ENCODE measurements at places on chromosomes 5 and 9.

GRCh38 chr5:123425431-123425830 lies 2.2 kb upstream of the CEP120 start:
- DNase-seq, result no peak

GRCh38 chr9:110028271-110028670 lies 179.7 kb downstream of the C9orf152 start:
- no peak for DNase-seq

DNA sequence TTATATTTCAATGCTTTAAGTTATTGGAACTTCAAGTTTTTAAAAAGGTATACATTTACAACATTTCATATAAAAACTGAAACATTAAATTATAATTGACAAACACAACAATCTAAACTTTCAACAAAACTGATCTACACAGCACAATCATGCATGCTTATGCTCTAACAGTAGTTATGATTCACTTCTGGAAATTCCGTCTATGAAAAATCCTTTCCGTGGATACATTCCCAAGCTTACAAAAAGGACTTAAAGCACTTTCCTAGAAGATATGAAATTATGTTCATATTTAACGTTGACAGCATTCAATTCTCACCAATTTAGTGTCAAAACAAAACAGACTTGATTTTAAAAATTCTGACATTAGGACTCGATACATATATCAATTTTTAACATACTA lies 3.7 kb downstream of the HNRNPH1 start:
- DNase-seq, result no peak

- peak; percentile 50 for DNase-seq
These were observed at the start of gene DPP7 for GRCh38 chr9:137114613-137115393. TSS of gene DPP7 (minus strand) at chr9:137114733. CDS start at chr9:137114713, 20 bp downstream.

DNA sequence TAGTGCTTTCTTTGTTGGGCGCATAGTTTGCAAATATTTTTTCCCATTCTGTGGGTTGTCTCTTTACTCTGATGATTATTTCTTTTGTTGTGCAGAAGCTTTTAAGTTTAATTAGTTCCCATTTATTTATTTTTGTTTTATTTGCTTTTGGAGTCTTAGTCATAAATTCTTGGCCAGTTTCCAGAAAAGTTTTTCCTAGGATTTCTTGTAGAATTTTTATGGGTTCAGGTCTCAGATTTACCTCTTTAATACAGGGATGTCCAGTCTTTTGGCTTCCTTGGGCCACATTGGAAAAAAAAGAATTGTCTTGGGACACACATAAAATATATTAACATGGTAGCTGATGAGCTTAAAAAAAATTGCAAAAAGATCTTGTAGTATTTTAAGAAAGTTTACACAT lies 122.0 kb downstream of the WDR70 start:
- DNase-seq, result peak; percentile 15

DNA sequence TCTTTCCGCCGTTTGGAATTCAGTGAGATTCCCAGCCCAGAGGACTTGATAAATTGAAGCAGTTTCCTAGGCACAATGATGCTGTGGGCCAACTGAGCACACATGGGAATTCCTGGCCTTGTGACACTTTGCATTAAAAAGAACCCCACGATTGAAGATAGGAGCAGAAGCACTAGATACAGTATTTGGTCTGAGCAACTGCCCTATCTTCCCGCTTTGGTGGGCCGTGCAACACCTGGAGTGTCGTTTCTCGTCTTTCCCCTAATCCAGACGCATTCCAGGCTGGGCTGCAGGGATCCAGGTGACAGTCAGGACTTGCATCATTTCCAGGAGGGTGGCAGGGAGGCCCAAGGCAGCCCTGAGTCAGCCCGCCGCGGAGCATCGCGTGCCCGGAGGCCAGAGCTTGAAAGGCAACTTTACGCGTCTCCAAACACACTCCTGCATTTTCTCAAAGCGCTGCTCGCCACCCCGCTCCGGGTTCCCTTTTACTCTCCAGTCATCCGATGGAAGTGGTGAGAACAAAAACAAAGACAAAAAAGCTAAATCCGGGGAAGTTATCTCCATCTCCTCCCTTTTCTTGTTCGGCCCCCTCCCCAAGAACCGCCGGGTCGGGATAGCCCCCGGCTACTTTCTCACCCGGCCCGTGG lies 753 bp upstream of the STC2 start:
- peak; percentile 79 for DNase-seq

- DNase-seq, result peak; percentile 88
These were observed 550.0 kb downstream of the PTPRD start for GRCh38 chr9:10062629-10063395.

DNA sequence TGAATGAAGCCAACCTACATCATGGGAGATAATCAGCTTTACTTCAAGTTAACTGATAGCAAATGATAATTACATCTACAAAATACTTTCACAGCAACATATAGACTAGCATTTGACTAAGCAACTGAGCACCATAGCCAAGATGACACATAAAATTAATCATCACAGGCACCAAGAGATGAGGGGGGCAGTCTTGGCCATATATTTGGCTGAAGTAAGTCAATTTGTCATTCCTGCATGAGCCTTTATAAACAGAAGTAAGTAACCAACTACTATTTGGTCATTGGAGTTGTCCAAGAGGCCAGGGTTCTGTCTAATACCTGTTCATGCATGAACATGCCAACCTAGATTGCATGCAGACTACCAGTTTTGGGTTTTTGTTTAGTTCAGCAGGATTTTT lies 53.6 kb downstream of the PDCD1LG2 start:
- DNase-seq, result peak; percentile 66

DNA sequence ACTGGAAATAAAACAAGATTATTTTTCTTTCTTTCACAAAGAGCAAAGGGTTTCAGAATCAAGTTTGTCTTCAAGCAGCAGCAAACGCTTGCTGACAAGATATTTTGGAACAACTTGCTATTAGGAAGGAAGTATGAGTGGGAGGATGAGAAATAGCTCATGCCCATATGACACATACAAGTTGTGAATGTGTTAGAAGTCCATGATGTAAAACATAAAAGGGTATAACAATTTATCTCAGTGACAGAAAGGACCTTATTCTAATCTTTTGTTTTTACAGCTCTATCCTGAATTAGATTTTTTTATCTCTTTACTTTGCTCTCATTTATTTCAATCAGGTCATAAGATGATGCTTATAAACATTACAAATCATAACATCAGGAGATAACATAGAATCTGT lies 516.6 kb upstream of the MEF2C start:
- peak; percentile 24 for DNase-seq

DNA sequence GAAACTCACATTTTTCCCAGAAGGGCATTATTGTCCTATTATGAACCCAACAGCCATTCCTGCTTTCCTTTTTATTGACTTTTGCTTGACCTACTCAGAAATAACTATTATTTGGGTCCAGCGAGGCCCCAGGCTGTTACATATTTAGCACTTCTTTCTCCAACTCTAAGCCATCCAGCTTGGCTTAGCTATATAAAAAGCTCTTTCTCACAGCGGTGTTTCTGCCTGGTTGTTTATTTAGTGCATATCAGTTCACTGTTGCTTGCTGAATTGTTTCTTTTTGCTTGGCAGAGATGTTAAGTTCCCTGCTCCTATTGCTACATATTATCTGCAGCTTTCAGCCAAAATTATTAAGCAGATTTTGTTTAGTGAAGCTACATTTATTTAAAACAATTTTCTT lies 1156.8 kb upstream of the SEMA6A start:
- no peak for DNase-seq

- DNase-seq, result no peak
These were observed 21.6 kb upstream of the CLPTM1L start for GRCh38 chr5:1366514-1366913.
